ENCODE measurements at places on chromosomes 13 and 19.

DNA sequence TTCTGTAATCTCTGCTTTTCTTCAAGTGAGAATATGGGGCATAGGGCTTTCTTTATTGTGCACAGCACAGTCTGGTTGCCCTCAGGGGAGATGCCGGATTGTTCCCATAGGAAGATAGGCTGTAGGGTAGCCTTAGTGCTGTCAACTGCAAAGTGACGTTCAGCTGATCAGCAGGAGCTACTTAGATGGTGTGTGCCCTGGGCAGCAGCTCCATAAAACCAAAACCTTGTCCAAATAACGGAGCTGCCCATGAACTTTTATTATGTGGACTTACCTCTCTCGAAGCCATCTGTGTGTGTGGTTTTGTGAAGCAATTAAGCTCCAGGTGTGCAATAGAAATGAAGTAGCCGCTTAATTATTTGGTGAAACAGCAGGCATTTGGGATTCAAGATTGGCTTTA is 120.0 kb upstream of the RNF113B start:
- H3K4me1 ChIP-seq: no peaks in the 10 kb centered on the region
- H3K27me3 ChIP-seq: no peaks in the 10 kb centered on the region
- no peak for DNase-seq
- H3K36me3 ChIP-seq: no peaks in the 10 kb centered on the region
- no peak overlapping the region for H3K27ac ChIP-seq
- no peak overlapping the region for H3K4me3 ChIP-seq

- H3K27me3 ChIP-seq: no peaks in the 10 kb centered on the region
- no peak for DNase-seq
- peaks cover 46% of the 10 kb centered on the region for H3K36me3 ChIP-seq
- H3K4me1 ChIP-seq: peaks cover 35% of the 10 kb centered on the region
- H3K4me3 ChIP-seq: no peak overlapping the region
Measured at GRCh38 chr19:18271433-18271841, 2.8 kb downstream of the IQCN start.

DNA sequence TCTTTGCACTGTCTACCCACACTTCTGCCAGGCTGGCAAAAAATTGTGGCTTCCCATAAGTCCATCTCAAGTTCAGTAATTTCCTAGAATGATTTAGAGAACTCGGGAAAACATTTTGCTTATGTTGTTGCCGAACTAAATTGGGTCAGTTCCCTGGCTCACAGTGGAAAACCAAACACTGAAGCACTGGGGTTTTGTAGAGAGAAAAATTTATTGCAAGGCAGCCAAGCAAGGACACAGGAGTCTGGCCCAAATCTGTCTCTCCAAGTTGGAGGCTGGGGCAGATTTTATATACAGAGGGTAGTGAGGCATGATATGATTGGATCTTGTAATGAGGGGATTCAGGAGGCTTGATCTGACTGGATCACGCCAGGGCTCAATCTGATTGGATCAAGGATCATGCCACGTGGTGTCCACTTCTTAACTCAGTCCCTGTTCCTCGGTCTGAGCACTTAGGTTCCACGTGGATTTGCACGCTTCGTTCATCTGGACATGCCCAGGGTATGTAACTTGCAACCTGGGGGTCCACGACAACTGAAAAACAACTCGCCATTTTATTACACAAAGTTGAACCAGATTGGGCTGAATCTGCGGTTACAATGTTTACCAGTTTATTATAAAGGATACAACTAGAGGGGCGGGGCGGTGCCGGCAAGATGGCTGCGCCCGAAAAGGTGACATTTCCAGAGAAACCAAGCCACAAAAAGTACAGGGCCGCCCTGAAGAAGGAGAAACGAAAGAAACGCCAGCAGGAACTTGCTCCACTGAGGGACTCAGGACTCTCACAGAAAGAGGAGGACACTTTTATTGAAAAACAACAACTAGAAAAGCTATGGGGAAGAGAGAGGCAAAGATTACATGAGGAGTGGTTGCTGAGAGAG is 7.3 kb downstream of the CD209 start:
- no peaks in the 10 kb centered on the region for H3K4me1 ChIP-seq
- no peak overlapping the region for H3K27ac ChIP-seq
- H3K4me3 ChIP-seq: no peak overlapping the region
- H3K27me3 ChIP-seq: no peaks in the 10 kb centered on the region

- H3K4me1 ChIP-seq: no peaks in the 10 kb centered on the region
- no peak overlapping the region for H3K4me3 ChIP-seq
- no peak overlapping the region for H3K27ac ChIP-seq
- H3K27me3 ChIP-seq: no peaks in the 10 kb centered on the region
Measured at GRCh38 chr13:110890279-110891165, 24.3 kb downstream of the ANKRD10 start.

- peaks cover 64% of the 10 kb centered on the region for H3K4me1 ChIP-seq
- H3K36me3 ChIP-seq: no peaks in the 10 kb centered on the region
- H3K27me3 ChIP-seq: no peaks in the 10 kb centered on the region
- DNase-seq: no peak
- peak overlapping the region; percentile 96 for H3K4me3 ChIP-seq
Measured at GRCh38 chr19:10231612-10232228, 589 bp upstream of the S1PR2 start.

- peaks cover 5% of the 10 kb centered on the region for H3K4me1 ChIP-seq
- no peaks in the 10 kb centered on the region for H3K27me3 ChIP-seq
- H3K4me3 ChIP-seq: no peak overlapping the region
- H3K27ac ChIP-seq: no peak overlapping the region
- H3K36me3 ChIP-seq: peaks cover 3% of the 10 kb centered on the region
Measured at GRCh38 chr13:51397262-51397941, 55.4 kb downstream of the INTS6 start.

DNA sequence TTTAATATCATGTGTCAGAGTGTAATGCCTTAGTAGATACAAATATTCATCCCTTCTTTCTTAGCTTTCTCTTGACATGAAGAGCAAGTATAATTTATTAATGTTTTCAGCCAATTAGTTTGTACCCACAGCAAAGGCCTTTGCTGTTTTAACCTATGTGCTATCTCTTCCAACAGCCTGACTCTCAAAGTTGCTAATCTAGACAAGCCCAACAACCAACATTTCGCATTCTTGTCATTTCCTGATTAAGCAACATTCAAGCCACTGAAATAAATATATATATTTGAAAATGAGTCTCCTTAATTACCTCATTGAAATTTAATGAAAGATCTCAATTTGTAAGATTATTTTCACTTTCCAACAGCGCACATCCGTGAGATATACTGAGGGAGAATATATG is 18.5 kb downstream of the EPSTI1 start:
- no peak overlapping the region for H3K27ac ChIP-seq
- H3K36me3 ChIP-seq: peaks cover 12% of the 10 kb centered on the region
- H3K4me1 ChIP-seq: peaks cover 6% of the 10 kb centered on the region
- H3K27me3 ChIP-seq: no peaks in the 10 kb centered on the region

DNA sequence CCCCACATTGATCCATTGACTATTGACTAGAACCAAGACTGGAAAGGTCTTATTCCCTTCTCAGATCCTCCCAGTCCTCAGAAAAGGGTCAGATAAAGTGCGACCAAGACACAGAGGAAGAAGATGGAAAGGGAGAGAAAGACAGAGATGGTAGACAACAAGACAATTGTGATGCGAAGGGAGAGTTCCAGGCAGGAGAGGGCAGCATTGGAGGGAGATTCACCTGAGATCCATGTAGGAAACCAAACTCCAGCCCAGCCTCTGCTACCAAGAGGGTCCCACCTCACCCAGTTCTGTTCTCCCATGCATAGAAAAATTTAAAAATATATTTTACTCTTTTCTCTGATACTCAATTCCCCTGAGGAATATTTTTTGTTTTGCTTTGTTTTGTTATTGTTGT is 67.3 kb upstream of the TSHZ3 start:
- peaks cover 16% of the 10 kb centered on the region for H3K27me3 ChIP-seq
- DNase-seq: no peak
- H3K36me3 ChIP-seq: no peaks in the 10 kb centered on the region
